ENCODE measurements at places on chromosomes 3 and 15.

DNA sequence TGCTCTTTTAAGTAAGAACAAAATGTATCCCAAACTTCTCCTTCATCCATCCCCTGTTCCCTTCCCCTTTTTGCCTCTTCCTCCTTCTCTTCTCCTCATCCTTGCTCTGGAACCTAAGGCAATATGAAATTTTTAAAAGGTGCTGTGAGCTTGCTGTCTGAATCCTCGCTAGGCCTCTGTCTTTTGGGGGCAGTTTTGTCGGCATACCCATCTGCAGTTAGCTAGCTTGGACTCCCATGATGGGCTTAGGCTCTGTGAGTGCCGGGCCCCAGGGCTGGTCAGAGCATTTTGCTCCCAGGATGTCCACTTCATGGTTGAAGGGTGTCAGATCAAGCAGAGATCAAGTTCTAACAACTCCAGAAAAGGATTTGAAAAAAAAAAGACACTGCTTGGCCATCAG is 18.6 kb downstream of the ZIC1 start:
- DNase-seq = no peak

- no peak for DNase-seq
Measured at GRCh38 chr15:63365273-63365680, 16.4 kb downstream of the CA12 start.

GRCh38 chr15:50162969-50163718 is 18.9 kb upstream of the SLC27A2 start:
- DNase-seq = no peak

GRCh38 chr3:65356331-65357248 is 668.8 kb upstream of the ADAMTS9 start:
- no peak for DNase-seq

- no peak for DNase-seq
Measured at GRCh38 chr15:43199945-43200488, 14.8 kb downstream of the CCNDBP1 start.

DNA sequence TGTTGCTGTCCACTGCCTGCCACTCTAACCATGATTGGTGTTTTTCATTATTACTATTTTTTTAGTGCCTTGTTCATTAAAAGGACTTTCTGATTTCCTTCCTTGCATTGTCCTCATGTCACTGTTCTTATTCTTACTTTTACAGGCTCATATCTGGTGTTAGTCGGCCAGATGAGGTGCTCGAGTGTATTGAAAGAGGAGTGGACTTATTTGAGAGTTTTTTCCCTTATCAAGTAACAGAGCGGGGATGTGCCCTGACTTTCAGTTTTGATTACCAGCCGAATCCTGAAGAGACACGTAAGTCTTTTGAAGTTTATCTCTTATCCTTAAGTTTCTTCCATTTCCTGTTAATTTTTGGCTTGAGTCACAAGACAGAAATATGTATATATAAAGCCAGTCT is 23.2 kb downstream of the QTRT2 start:
- no peak for DNase-seq

GRCh38 chr3:114644367-114644766 is 350.5 kb downstream of the TIGIT start:
- DNase-seq = no peak

Measured in NAMALWA (cell line).